ENCODE measurements at places on chromosomes 3 and 15. TPM values are rescaled to one million over a fixed set of nuclear protein-coding genes. Genes with fewer than 3 reads are reported as not detected.

ST3GAL6 gene
- total RNA-seq, result 3.0 TPM

INAFM2 gene
- 13.8 TPM for total RNA-seq

SPINK8 gene
- not detected for total RNA-seq

FAM162A gene
- total RNA-seq, result 28.3 TPM

PLA1A gene
- 0.08 TPM for total RNA-seq

ALDH1A2 gene
- 5.5 TPM for total RNA-seq

CORO2B gene
- 11.2 TPM for total RNA-seq

TMEM45A gene
- total RNA-seq, result 56.3 TPM

C3orf52 gene
- 6.2 TPM for total RNA-seq

BOC gene
- 19.7 TPM for total RNA-seq

CLSTN2 gene
- 0.82 TPM for total RNA-seq

TMIE gene
- not detected for total RNA-seq

RHOA gene
- total RNA-seq, result 402 TPM

PLXNA1 gene
- total RNA-seq, result 44.6 TPM

MINAR1 gene
- 0.98 TPM for total RNA-seq

MST1R gene
- 0.35 TPM for total RNA-seq

PTX3 gene
- 809 TPM for total RNA-seq

PAK6 gene
- total RNA-seq, result not detected

STAB1 gene
- total RNA-seq, result 0.15 TPM

HESX1 gene
- not detected for total RNA-seq
